HFFc6 (cell line): ENCODE measurements at places on chromosomes 12 and 14. TPM values are rescaled to one million over a fixed set of nuclear protein-coding genes. Genes with fewer than 3 reads are reported as not detected.
A peak's percentile ranks its signal among the peaks of the same experiment; 100 is the strongest.

PLCZ1 gene
- not detected in 3 replicates for total RNA-seq

DNA sequence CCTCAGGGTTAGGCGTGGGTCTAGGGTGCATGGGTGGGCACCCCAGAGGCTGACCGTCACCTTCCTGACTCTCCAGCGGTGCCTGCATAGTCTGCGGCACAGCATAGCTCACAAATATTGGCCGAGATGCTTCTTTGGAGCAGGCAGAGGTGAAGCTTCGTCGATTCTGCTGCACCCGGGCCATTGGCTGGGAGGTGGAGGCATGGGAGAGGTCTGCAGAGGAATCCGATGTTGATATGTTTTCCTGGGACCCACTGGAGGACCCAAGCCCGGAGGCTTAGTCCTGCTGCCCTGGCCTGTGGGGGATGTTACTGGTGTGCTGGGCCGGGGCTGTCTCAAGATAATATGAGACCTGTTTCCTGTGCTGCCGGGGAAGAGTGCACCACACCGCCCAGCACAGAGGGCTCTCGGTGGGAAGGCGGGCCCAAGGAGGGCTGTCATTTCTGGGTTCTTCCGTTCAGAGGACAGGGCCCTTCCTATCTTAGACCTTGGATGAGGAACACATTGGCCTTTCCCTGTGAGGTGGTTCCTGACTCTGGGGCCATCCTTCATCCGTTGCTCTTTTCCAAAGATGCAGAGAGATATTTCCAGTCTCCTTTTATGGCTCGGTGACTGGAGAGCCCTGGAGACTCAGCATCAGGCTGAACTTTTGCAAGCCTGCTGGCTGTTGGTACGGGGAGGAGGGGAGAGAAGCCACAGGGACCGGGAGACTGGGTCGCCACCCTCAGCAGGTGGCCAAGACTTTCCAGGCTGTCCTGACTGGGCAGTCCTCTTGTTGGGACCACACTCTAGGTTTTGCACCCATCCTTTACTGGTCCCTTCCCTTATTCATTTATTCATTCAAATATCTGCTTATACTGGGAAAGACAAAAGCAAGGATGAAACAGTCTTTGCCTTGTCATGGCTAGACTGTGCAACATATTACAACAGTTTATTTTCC is 143.5 kb downstream of the TSPAN9 start:
- no peaks in the 10 kb centered on the region for H3K36me3 ChIP-seq
- H3K27ac ChIP-seq: no peak overlapping the region
- DNase-seq: no peak
- no peak overlapping the region for H3K4me3 ChIP-seq
- H3K27me3 ChIP-seq: peaks cover 1% of the 10 kb centered on the region; the same call in 1 of the 2 replicates

DNA sequence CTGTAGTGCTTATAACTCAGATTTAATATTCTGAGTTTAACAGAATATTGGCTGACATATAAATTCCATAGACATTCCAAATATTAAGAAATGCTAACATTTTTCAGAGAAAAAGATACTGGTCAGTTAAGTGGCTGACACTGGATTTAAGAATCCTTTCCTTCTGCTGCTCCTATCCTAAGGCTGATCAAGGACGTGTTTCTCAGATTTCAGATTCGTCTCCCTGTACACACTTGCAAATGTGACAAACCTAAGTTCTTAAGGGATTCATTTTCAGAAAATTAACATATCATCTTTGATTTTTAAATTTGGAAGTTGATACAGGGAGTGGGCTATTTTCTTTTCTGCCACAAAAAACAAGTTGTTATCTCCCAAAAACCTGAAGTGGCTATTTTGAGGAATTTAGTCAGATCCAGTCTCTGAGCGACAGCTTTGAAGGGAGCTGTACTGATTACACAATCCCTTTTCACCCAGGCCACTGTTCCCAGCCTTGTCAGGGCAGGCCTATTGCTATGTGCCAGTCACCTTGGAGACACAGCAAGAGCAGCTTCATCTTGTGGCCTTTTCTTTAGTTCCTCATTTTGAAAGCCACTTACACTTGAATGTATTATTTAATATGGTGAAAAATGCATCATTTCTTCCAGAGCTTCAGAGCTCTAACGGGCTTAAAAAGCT is 370.6 kb downstream of the KCNH5 start:
- H3K4me3 ChIP-seq: no peak overlapping the region
- peaks cover 6% of the 10 kb centered on the region; the same call in 1 of the 2 replicates for H3K36me3 ChIP-seq
- H3K27me3 ChIP-seq: no peaks in the 10 kb centered on the region
- no peaks in the 10 kb centered on the region for H3K4me1 ChIP-seq
- DNase-seq: no peak

GRCh38 chr12:75505706-75506312 is 5.6 kb downstream of the KRR1 start:
- no peak overlapping the region for H3K4me3 ChIP-seq
- peaks cover 44% of the 10 kb centered on the region for H3K4me1 ChIP-seq
- DNase-seq: peak; percentile 36
- peaks cover 7% of the 10 kb centered on the region for H3K36me3 ChIP-seq
